ENCODE measurements at places on chromosomes 13 and 19. TPM values are rescaled to one million over a fixed set of nuclear protein-coding genes. Genes with fewer than 3 reads are reported as not detected.

DNA sequence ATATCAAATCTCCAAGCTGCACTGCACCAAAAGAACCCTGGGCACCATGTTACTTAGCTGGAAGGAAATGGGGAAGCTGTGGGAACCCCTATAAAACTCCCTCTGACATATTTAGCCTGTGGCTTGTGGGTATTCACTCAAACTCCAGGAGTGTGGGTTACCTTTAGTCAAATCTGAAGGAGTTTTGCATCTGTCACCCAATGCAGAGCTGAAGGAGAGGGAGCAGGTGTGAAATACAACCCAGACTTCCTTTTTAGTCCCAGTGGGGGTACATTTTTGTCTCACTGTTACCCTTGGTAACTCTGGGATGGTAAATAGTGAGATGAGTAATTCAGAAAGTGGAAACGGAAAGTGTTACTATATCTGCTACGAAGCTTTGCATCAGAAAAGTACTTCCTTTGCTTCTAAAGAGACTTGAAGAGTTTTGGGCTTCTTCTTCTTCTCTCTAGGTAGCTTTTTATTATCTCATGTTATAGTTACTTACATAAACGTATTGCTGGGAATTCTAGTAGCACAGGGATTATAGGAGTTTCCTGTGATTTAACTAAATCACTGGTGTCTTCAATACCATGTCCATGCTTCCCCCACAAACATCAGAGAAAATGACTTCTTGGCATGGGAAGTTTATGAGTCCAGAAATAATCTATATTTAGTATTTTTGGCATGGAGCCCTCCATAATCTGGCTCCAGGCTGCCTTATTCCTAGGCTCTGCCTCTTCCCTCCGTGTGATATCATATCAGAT lies 105.9 kb downstream of the AKAP11 start:
- no peaks in the 10 kb centered on the region for H3K36me3 ChIP-seq
- H3K27ac ChIP-seq, result peak overlapping the region; percentile 89
- peak overlapping the region; percentile 38 for H3K4me3 ChIP-seq
- no peaks in the 10 kb centered on the region for H3K27me3 ChIP-seq

Gene FFAR2
- not detected for total RNA-seq

Gene ACTMAP
- 9.5 TPM for total RNA-seq

Gene OSCAR
- total RNA-seq, result not detected
